NCI-H1048 (cell line): ENCODE measurements at places on chromosomes 16 and 17.

DNA sequence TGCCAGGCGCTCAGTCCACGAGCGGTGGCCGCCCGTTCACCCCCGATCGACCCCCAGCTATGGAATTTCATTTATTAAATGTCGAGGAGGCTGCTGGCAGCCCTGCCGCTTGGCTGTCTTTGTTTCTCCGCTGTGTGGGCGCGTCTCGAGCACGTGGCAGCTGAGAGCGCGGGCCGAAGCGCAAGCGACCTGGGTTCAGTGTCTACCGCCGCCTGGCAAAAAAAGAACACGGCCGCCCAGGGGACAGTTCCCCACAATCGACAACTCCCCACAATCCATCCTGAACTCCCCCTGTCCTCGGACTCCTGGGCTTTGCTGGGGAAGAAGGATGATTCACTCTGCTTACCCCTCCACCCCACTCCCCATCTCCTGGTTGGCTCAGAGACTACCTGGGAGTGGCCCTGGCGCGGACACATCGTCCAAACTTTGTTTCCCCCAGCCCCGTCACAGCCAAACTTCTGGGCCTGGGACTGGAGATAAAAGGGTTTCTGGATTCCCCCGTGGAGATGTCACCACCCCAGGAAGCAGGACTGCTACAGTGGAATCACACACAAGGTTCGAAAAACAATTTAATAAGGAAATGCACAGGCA lies 1.7 kb upstream of the ANKRD13B start:
- no peak for DNase-seq

- no peak for DNase-seq
Measured at GRCh38 chr16:68376590-68376989, 65.8 kb downstream of the PRMT7 start.

- no peak for DNase-seq
Measured at GRCh38 chr17:10754109-10754508, 24.3 kb upstream of the TMEM220 start.

DNA sequence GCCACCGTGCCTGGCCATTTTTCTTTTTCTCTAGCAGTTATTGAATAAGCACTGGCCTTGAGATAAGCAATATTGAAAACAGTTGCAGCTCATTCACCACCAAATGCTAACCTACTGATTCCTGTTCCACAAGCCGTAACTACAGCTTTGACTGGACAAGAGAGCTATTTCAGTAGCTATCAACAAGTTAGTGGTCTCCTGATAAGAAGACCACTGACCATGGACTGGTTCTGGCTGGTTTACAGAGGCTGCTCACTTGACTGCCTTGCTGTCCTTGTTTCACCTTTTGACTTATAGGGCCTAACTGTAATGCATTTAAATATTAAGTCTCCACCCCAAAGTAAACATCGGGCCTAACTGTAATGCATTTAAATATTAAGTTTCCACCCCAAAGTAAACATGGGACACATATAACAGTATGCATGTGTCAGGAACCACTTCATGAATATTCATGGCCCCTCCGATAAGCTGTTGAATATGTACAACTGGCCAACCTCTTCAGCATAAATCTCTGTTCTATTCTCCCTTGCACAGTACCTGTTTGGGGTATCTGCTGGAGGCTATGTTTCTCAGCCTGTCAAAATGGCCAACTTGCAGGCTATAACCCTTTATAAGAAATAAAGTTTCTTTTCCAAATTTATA lies 94.1 kb downstream of the USP32 start:
- DNase-seq = no peak

DNA sequence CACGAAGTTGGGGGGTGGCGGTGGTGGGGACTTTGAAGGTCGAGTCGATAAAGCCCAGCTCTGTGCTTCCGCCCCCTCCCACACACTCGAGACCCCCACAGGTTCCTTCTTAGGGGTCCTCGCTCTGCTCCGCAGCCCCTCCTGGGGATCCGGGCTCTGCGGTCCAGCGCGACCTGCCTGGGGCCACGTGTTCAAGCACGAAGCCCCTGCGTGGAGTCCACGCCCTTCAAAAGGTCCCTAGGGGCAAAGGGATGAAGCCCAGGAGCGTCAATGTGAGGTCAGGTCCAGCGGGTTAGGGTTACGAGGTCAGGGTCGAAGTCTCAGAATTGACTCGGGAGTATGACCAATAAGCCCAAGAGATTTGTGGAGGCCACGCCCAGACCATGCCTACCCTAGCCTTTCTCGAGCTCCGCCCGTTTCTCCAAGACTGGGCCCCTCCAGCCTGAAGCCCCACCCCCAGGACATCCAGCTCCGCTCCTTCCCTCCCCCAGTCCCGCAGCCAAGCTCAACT lies 786 bp upstream of the CACNA1G start:
- DNase-seq = peak; percentile 17

- no peak for DNase-seq
Measured at GRCh38 chr17:3960764-3961163, 3.5 kb downstream of the ATP2A3 start.

DNA sequence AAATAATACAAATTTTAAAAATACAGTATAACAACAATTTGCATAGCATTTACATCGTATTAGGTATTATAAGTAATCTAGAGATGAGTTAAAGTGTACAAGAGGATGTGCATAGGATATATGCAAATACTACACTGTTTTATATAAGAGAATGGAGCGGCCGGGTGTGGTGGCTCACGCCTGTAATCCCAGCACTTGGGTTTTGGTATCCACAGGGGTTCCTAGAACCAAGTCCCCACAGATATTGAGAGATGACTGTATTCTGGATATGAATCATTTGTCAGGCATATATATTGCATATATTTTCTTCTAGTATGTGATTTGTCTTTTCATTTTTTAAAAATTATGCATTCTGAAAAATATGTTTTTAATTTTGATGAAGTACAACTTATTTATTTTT lies 77.5 kb upstream of the MSI2 start:
- no peak for DNase-seq

DNA sequence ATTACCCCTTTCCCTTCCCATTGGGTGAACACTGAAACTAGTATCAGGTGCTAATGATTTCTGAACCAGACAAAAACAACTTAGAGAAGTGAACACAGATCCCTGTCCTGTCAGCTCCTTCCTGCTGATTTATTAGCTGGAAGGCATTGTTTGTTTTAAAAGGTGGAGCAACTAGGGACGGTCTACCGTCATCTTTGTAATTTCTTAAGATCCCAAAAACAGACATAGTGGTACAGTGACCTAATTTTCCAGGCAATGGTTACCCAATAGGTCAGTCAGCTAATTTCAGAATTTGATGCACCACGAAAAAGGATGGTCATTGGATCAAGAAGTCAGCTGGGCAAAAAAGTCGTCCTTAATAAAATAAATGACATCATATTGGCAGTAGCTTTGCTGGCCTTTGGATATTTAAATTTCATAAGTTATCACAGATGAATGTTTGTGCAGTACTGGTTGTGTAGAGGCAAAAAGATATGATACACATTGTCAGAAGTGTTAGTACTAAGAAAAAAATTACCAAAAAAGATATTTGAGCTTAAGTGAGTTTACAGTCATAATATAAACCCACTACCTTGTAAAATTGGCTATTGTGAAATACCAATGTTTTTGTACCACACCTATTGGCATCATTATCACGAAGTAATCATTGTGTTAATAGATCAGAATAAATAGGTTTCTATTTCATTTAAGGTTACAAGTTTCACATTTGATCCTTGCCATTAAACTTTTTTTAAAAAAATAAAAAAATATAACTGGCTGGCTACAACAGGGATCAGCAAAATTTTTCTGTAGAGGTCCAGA lies 27.2 kb upstream of the KCNJ16 start:
- no peak for DNase-seq

GRCh38 chr17:29930409-29931010 lies 482 bp upstream of the SSH2 start:
- DNase-seq = no peak

DNA sequence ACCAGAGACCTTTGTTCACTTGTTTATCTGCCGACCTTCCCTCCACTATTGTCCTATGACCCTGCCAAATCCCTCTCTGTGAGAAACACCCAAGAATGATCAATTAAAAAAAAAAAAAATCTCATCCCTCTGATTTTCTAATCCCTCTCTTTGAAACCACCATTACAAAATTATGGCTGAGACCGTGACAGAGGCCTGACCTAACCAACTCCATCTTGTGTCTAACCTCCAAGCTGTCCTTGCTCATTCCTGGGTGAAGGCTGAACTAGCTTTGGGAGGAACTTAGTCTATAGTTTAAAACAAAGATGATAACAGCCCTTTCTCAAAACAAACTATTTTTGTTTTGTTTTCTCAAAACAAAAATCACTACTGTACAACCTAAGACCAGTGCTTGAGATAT lies 474.5 kb downstream of the TMEM114 start:
- no peak for DNase-seq

DNA sequence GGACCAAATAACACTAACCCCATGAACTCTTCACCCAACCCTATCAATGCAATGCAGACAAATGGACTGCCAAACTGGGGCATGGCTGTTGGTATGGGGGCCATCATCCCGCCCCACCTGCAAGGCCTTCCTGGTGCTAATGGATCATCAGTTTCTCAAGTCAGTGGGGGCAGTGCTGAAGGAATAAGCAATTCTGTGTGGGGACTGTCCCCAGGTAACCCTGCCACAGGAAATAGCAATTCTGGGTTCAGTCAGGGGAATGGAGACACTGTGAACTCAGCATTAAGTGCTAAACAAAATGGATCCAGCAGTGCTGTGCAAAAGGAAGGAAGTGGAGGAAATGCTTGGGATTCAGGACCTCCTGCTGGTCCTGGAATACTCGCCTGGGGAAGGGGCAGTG lies 78.9 kb downstream of the TMC6 start:
- no peak for DNase-seq

- no peak for DNase-seq
Measured at GRCh38 chr17:75341784-75342486, 52.7 kb upstream of the SLC25A19 start.

DNA sequence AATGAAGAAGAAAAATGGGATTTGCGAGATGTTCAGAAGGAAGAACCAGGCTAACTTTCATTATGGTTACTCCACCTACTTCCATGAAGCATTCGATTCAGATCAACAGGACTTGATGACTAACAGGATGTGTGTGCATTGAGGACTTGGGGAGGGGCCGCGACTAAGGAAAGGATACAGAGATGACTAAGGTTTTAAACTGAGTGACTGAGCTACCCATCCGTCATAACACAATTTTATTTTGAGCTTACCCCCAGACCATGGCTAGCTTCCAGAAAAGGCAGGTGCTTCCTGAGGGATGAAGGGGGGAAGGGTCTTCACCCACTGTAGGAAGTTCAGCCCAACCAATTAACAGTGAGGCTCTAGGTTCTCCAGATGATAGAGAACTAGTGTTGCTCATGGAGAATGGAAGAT lies 2.5 kb upstream of the CDYL2 start:
- no peak for DNase-seq

DNA sequence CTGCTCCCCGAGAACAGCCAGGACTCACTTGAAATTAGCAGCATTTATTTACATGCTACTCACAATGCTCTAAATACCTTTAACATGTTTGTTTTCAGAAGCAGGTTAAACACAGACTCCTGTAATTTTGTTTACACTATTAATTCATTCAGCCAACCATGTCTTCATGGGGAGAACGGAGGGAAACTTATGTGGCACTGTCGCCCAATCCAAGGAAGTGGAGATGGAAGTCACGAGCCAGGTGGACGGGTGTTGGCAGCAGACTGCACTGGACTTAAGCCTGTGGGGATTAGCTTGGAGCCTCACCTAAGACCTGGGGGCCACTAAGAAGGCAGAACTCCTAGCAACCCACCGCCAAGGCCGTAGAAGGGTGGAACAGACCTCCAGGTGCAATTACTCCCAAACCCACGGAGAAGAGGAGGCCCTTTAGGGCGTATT lies 8.8 kb upstream of the GFAP start:
- DNase-seq = no peak

GRCh38 chr16:7548796-7549318 lies 216.2 kb downstream of the RBFOX1 start:
- no peak for DNase-seq

DNA sequence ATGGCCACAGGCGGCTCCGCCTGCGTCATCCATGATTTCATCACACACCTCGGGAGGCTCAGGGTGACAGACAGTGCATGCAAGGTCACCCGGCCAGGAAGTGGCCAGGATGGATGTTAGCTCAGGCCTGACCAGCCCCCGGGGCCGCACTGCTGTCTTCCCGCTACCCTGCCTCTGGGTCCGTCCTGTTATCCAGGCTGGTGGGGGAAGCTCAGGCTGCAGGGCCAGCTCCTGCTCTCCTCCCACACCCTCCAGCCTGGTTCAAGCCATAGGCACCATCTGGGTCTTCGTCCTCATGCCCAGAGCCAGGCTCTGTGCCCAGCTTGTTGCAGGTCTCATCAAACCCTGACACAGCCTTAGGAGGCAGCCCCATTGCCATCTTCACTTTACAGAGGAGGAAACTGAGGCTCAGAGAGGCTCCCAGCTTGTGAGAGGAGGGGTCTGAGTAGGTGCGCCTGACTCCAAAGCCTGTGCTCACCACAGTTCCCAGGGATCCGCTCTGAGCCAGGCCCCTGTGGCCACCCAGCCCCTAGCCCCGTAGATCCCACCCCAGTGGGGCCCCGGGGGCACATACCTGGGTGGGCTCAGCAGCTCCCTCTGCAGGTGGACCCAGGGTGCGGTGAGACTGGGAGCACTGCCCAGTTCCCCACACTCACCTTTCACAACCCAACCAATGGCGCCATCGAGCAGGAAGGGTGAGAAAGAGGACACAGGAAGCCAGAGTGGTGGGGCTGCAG lies 412 bp upstream of the ADGRG3 start:
- DNase-seq = no peak

GRCh38 chr17:79918581-79919163 lies 79.4 kb upstream of the CBX4 start:
- DNase-seq = no peak

DNA sequence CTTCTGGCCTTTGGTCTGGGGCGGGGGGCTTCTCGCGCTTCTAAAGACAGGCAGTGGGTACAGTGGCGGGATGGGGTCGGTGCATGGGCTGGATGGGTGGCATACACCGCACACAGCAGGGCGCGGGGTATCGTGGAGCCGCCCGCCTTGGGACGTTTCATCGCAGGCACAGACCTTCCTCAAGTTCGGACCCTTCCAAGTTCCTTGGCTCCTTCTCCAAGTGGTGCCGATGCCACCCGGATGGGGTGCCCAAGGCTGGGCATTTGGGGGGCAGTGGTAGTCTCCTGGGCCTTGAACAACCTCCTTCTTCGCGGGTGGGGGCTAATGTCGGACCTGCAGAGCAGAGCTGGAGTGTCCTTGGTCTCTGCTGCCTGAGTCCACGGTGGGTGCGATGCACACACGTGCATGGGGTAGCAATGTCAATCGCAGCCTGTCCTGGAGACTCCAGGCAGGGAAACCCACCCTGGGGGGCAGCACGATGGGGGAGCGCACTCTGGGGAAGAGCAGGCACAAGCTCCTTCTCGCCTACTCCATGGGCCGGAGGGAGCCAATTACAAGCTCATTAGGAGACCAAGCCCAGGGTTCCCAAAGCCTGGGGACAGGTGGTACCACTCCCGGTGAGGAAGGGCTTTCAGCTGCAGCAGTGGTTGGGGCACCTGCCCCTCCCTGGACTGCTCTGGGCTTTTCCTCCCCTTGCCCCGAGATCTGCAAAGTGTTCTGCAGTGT lies 686 bp upstream of the MTSS2 start:
- no peak for DNase-seq

GRCh38 chr16:22232277-22233036 lies 26.4 kb downstream of the EEF2K start:
- no peak for DNase-seq

- no peak for DNase-seq
Measured at GRCh38 chr17:65453204-65453931, 108.1 kb downstream of the AXIN2 start.
